Forelimb muscle (tissue), 1 donor: ENCODE measurements at places on chromosomes 3 and 15. TPM values are rescaled to one million over a fixed set of nuclear protein-coding genes. Genes with fewer than 3 reads are reported as not detected.

Gene SNX22
- polyA plus RNA-seq = 1.1 TPM

DNA sequence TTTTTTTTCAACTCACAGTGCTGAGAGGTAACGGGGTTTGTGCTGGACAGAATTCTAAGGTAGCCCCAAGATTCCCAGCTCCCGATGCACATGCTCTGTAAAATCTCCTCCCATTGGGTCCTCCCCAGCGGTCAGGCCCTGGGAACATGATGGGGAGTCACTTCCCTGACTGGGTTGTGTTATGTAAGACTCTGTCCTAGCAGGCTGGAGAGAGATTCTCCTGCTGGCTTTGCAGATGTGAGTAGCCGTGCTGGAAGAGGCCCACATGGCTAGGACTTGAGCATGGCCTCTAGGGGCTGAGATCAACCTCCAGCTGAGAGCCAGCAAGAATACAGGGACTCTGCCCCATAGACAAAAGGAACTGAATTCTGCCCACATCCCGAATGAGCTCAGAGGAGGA is 83.7 kb upstream of the OXTR start:
- no peak for DNase-seq

DNA sequence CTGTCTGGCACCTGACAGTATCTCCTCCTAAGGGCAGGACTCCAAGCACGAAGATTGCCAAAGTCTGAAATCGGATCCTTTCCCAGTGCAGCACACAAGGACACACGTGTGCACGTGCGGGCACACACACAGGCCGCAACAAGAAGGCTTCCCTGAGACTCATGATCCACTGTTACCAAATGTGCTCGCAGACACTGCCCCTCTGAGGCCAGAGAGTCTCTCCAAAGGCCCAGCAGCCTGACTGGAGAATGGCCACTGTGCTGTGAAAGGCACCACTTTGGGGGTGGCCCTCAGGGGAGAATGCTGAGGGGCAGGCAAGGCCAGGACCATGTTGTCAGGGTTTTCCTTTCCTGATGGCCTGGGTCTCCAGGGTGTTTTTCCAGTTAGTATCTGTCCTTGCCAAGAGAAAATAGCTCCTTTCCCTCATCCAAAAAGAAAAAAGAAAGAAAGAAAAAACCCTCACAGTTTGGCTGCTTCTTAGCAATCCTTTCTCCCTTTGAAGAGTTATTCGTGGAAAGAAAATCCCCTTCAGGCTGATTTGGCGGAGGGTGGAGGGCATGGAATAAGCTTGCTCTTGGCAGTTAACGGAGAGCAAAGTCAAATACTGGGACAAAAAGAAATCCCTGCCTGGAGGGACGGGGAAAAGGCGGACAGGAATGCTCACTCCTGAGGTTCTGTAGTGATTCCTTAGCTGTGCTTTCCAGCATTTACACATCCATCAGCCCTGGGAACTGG is 112.2 kb upstream of the ETV5 start:
- DNase-seq = no peak

- DNase-seq = no peak
Observed at GRCh38 chr3:124207077-124207476, 215.2 kb upstream of the ROPN1 start.

Gene ARNT2
- polyA plus RNA-seq = 6.6 TPM
